ENCODE measurements at places on chromosomes 1 and 21.

- DNase-seq = no peak
Observed at GRCh38 chr1:25621876-25622275, 5.3 kb downstream of the MAN1C1 start.

DNA sequence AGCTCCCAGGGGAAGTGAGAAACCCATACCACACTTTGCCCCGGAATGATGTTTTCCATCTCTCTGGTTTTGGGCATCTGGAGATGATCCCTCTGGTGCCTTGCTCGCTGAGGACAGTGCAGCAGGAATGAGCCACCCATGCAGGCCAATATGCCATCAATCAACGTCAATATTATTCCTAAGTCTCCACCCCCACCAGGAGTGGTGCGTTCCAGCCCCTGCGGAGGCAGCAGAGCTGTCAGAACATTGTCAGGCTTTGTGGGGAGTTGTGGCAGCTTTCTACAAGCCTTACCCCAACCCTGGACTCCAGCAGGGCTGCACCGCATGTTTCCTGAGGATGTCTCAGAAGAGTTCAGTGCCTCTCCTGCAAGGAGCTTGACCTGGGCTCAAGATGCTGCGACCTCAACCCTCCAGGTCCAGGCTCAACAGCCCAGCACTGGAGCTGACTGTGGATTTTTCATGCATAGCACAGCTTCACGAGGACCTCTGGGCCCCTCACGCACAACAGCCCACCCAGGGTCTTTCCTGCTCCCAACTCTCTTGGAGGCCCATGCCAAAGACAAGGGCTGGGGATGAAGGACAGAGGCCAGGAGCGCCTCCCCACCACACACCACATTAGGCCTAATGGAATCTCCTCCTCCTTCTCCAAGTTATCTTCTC lies 67.5 kb downstream of the PSMG1 start:
- no peak for DNase-seq

- DNase-seq = no peak
Observed at GRCh38 chr1:15472587-15472986, 3.3 kb upstream of the CELA2B start.

- DNase-seq = no peak
Observed at GRCh38 chr1:29909962-29910361, 673.6 kb downstream of the PTPRU start.

- DNase-seq = no peak
Observed at GRCh38 chr1:221200464-221200863, 321.2 kb downstream of the HLX start.

- no peak for DNase-seq
Observed at GRCh38 chr1:66240491-66241484, 293.2 kb upstream of the SGIP1 start.

DNA sequence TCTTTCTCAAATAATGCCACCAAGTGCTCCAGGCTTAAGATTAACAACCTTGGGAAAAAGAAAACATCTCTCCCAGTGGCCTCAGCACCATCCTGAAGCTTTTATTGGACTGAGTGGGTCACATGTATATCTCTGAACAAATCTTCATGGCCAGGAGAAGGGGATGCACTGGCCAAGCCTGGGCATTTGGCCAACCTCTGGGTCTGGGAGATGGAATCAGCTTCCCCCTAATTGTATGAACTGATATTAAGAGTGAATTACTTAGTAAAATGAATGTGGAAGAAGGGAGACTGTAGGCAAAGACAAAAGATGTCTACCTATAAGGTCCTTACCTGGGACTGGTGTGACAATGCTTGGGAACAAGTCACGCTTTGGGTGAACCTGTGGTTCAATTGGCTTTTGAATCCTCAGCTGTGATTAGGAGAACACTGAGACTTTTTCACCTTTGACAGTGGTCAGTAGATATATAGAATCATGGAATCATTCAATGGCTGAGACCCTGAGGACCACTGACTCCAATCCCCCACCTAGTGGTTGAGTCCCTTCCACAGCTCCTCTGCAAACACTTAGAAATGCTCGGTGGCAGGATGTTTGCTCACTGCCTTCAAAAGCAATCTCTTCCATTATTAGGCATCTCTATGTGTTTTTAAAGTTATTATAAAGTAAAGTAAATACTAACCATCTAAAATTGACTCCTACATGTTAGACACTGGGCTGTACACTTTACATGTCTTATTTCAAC lies 102.6 kb upstream of the ATP1A1 start:
- no peak for DNase-seq

Measured in omental fat pad (tissue), 4 donors.